ENCODE measurements at places on chromosomes 5 and 9.

GRCh38 chr9:29730163-29730562, 2156.9 kb upstream of the C9orf72 start:
- no peak for ATAC-seq

DNA sequence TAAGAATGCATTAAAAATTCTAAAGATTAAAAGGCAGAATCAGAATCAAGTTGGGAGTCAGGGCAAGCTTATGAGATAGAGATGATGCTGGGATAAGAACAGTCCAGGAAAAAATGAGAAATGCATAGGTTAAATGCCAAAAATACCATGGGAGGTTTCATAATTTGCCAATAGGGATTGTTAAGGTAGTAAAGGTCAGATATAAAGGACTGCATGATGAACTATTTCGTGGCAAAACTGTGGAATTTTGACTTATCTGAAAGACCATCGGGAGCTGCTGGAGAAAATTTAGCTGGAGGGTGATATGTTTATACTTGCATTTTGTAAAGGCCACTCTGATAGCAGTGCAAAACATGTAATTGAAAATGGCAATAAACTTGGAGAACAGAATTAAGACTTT, 1872.8 kb upstream of the ACO1 start:
- no peak for ATAC-seq

DNA sequence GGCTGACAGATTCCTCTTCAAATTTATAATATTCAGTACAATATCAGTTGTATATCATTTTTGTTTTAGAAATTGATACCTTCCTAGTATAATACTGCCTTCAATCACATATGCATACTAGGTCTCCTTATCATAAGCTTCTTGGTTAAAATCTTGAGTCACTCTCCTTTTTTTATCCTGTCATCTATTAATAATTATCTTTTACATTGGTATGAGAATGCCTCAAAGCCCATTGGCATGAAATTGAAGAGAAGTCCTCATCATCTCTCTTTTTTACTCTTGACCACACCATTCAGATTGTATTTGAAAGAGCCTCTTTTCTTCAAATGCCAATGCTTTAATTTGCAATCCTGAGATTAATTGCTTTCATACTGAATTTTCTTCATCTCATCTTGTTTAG, 810.3 kb downstream of the BRINP1 start:
- ATAC-seq = no peak

DNA sequence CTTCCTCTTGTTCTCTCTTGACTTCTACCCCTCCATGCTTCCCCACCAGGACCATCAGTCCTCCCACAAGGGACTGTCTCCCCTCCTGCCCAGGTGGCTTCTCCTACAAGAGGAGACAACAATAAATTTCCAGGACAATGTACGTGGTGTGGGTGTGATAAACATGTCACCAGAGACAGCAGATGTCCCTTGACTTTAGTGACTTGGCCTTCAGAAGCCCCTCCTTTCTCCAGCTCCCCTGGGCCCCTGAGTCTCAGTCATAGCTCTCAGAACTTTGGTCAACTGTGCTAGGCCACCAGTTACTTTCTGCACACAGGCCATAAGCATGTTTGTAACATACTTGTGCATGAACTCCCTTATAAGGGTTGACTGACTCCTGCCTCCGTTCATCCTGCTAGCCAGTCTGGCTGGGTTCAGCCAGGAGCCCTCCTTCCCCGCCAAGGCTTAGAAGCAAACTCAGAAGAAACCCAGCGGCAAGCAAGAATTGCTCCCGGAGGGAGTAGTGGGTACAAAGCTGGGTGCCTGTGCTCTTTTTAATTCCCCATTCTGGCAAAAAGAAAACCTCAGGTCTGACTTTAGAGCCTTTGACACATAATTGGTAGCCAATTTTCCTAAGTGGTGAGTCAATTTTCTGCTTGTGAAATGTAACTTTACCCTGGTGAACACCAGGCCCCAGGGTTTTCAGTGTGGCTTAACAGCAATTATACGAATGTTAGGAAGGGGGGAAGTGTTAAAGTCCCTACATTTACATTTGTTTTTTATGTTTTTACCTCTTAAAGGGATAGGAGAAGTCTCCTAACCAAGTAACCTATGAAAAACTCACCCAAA, 49.2 kb downstream of the EBF1 start:
- peak; percentile 24 for ATAC-seq

GRCh38 chr5:143562935-143563334, 159.4 kb upstream of the NR3C1 start:
- ATAC-seq = no peak

- ATAC-seq = peak; percentile 99
Measured at GRCh38 chr5:77030097-77031071, at the start of gene AGGF1. AGGF1 (plus strand) TSS chr5:77030404; CDS start chr5:77030767, 363 bp downstream.

DNA sequence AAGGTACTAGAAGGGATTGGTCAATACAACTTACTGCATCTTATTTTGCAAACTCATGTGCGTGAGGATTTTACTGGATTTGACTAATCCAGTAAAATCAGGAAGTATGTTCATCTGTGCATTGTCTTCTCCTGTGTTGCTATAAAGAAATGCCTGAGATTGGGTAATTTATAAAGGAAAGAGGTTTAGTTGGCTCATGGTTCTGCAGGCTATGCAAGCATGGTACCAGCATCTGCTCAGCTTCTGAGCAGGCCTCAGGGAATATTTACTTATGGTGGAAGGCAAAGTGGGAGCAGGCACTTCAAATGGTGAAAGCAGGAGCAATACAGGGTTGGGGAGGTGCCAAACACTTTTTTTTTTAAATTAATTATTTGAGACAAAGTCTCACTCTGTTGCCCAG, 2199.5 kb upstream of the WWC1 start:
- ATAC-seq = no peak

- ATAC-seq = no peak
Measured at GRCh38 chr5:88214655-88215054, 54.0 kb downstream of the TMEM161B start.

DNA sequence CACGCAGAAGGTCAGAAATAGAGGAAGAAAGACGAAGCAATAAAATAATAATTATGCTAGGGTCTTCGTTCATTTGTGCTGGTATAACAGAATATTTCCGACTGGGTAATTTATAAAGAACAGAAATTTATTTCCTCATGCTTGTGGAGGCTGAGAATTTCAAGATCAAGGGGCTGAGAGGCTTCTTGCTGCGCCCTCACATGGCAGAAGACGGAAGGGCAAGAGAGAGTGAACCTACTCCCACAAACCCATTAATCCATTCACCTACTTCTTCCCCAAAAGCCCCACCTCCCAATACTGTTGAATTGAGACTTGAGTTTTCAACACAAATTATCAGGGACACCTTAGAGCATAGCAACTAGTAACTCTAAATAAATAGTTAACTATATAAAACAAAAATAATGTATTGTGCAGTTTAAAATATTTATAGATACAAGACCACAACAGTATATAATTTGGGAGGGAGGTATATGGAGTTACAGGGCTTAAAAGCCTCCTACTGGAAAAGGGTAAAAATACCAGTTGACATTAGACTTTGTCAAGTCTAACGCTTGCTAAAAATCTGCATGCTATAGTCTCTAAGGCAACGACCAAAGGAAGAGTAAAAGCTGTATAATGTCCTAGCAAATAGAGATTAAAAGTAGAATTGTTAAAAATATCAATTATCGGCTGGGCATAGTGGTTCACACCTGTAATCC, 40.3 kb upstream of the NAA35 start:
- ATAC-seq = peak; percentile 93

DNA sequence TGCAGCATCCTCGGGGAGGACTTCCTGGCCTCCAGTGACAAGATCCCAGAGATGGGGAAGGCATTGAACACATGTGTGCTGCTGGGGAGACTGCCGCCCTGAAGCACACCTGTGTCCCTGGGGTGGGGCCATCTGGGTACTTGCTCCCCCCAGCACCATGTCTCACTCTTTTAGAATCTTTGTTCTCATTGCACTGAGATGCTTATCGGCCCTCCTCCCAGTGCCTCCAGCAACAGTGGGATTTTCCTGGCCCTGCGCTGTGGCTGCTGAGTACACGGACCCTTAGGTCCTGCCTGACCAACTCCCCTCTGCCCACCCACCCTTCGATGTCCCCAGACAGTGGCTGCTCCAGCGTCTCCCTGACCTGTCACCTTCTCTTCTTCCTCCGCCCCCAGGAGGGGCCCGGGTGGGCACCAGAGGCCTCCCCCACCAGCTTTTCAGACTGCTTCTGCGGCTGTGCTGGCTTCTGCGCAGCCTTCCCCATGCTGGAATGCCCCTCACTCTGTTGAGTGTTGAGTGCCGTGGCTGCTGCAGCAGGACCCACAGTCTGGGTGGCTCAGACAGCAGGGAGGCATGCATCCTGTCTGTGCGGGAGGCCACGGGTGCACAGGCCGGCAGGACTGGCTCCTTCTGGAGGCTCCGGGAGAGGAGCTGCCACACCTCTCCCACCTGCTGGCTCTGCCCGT, 145.9 kb upstream of the IRX2 start:
- no peak for ATAC-seq

DNA sequence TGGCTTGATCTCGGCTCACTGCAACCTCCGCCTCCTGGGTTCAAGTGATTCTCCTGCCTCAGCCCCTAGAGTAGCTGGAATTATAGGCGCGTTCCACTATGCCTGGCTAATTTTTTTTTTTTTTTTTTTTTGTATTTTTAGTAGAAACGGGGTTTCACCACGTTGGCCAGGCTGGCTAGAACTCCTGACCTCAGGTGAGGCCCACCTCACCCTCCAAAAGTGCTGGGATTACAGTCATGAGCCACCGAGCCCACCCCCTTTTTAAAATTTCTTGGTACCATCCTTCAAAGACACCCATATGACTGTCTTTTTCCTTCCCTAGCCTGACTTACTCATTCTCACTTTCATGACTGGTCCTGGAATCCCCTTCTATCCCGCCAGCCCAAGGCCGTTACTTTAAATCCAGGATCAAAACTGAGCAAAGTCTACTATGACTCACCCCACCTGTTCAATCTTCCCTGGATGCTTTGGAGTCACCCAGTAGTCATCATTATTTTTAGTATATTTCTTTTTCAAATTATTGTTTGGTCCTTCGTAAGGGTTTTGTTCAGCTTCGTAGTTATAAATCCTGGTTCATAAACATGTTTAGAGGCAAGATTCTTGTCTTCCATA, 1.2 kb upstream of the TBCA start:
- ATAC-seq = no peak

DNA sequence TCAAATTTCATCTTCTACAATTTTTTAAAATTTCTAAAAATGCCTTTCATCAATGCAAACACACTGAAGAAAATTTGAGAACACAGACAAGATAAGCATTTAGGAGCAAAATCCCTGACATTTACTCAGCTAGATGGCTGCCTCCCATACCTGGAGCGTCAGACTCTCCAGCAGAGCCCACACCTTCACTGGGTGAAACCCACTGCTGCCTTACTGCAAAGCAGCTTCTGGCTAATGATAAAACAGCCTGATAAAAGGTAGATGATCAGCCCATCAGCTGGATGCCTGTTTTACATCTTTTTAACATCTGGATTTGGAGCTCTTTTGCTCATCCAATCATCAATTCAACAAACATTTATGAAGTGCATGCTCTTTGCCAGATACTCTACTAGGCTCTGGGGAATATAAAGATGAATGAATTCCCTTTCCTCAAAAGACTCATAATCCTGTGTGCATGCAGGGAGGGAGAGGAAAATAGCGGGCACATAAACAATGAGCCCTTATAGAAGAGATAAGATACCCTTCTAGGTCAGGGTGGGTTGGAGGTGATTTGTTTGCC, 271.2 kb downstream of the SAXO1 start:
- ATAC-seq = no peak

DNA sequence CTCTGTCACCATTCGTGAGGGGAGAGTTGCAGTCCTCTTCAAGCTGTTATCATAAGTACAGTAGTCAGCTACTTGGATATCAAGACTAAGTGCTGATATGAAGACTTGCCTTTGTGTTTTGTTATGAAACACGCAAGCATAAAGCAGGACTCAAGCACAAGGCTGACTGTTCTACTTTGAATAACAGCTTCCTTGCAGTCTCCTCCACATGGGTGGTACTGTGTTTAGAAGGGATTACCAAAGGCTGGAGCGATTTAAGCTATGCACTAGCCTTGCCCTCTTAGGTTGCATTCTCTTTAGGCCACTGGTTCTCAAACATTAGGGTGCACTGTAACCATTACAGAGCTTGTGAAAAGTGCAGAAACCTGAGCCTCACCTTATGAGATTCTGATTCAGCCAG, 41.4 kb downstream of the SLC25A51 start:
- ATAC-seq = no peak

- ATAC-seq = peak; percentile 71
Measured at GRCh38 chr5:76526950-76527583, 96.1 kb downstream of the F2RL2 start.

- no peak for ATAC-seq
Measured at GRCh38 chr5:55096182-55096581, 6.3 kb upstream of the GZMA start.

DNA sequence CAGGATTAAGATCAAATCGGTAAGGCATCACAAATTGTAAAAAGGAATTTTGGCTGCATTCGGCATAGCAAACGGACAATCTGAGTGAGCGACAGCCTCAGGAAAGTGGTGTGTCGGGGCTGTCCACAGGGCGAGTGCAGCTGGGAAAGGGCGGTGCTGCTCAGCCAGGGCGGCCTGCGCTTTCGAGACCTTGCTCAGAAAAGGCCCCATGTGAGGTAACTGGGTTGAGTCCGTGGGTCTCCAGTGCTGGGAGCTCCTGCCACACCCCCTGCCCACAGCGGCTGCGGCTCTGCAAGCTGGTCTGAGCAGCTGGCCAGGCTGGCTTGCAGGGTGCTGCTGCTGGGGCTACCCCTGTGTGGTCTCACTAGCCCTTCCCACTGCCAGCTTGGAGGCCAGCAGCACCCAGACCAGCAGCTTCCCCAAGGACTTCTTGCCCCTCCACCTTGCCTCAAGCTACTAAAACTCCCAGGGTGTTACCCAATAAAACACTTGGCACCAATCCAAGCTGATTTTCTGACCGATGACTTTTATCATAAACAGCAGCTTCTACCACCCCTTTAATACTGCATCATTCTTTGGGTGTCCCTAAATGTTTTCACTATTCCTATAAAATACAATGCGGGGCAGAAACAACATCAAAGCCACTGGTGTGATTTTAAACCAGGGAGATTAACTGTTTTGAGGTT, 6.2 kb downstream of the SURF2 start:
- no peak for ATAC-seq

DNA sequence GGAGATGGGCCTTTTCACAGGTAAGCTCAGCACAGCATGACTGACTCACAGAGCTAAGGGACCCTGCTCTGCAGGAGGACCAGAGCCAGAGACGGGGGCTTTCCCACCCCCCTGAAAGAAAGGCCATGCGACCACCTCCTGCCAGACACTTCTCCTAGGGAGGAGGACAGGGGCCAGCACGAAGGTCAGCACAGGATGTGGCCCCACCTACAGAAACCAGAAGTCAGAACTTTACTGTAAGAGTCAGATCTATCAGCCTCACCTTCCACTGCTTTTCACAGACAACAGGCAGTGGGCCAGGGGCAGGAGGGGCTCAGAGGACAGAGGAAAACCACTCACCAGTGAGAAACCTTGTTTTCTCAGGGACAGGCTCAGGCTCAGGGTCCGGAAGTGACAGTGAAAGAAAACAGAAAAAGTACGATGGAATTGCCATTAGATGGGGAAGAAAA, 37.9 kb downstream of the CCNJL start:
- ATAC-seq = no peak

GRCh38 chr5:143653766-143654282, 158.1 kb upstream of the HMHB1 start:
- no peak for ATAC-seq

- ATAC-seq = 0 out of 3 replicates have a peak, but pooled peaks have one; percentile 5
Measured at GRCh38 chr9:109010746-109011145, 2.6 kb downstream of the CTNNAL1 start.

GRCh38 chr5:151614565-151614964, 23.4 kb upstream of the FAT2 start:
- no peak for ATAC-seq

All from SK-N-SH treated with all-trans-retinoic acid at 6 μM for 48 hours (cell line).